ENCODE measurements at places on chromosomes 6 and 20.

DNA sequence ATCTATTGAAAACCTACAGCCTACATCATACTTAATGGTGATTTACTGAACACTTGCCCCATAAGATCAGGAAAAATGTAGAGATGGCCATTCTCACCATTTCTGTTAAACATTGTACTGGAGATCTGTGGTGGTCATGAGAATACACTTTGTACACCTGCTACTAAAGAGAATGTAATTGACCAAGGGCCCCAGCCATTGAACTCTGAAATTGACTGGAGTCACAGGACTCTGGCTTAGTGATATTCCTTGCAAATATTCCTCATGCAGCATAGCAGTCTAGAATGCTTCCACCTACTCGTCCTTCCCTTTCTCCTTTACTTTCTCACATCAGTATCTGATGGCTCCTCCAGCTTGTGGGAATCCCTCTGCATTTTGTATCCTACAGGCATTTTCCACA is 37.4 kb upstream of the SNX9 start:
- DNase-seq: no peak

GRCh38 chr20:53986037-53986650 is 84.2 kb downstream of the BCAS1 start:
- DNase-seq: no peak

DNA sequence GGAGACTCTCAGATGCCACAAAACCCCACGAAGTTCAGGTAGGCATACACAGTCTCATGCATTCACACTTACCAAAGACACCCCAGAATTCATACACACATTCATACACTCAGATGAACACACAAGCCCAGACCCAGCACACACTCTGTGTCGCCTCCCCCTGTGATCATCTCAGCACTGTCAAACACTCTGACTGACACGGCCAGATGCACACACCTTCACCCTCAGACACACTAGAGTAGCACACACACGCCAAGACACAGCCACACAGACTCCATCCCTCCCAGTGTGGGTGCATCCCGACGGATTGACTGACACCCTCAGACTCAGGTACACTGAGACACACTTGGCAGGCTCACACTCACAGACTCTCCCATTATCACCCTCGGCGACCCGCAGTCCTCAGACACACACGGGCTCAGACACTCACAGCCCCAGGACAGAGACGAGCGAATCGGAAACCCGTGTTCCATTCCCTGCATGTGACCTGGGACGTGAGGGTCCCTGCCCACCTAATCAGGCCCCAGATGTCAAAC is 872 bp upstream of the RIMS4 start:
- DNase-seq: no peak

GRCh38 chr6:32196682-32197616 is 4.5 kb upstream of the GPSM3 start:
- no peak for DNase-seq

DNA sequence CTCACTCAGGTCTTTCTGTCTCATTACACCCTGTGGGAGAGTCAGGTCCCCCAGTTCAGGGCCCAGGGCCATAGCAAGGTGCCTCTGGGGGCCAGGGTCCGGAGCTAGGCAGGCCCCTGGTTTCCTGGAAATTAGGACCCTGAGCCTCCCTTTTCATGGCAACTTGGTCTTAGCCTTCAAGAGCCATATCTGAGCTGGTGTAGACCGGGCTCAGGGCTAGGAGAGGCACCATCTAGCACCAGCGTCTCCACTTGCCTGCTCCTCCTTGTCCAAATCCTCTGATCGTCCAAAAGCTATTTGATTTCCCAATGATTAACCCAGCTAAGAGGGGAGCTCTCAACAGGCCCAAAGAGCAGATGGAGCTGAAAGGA is 5.6 kb downstream of the MDFI start:
- DNase-seq: no peak

DNA sequence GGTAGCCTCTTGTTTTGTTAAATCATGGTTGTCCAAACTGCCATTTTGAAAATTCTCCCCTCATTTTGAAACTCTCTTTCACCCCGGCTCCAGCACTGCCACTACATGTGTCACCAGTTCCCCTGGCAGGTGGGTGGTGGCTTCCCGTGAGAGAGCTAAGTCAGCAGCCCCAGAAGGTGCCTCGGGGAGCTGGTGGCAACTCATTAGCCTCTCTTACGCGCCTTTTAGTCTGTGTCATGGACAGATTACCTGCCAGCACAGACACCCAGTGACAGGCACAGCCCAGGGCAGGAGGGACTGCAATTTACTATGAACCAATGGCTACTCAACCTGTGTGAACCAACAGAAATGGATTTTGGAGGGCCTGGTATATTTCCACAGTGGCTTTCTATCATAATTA is 147.1 kb upstream of the SASH1 start:
- DNase-seq: no peak

DNA sequence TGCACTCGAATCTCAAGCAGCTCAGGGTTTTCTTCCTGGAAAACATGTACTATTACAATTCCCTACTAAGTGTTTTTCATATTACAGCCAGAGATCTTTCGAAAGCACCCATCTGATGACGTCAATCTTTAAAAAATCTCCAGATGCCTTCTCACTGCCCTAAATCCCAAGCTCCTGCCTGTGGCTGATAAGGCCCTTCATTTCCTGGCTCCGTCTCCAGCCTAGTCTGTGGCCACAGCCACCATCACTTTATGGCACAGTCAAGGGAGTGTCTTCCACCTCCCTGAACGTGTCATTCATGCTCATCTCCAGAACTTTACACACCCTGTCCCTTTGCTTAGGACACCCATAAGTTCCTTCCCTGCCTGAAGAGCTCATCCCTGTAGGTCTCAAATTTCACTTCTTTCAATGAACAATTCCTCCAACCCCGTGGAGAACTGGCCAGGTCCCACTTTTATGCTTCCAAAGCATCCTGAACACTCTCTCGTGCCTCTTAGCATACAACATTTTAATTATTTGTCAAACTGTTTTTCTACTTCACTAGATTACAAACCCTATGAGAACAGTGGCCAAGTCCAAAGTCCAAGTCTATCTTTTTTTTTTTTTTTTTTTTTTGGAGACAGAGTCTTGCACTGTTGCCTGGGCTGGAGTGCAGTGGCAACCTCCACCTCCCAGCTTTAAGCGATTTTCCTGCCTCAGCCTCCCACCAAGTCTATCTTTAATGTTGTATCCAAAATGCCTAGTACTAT is 106.1 kb upstream of the AGPAT4 start:
- no peak for DNase-seq

DNA sequence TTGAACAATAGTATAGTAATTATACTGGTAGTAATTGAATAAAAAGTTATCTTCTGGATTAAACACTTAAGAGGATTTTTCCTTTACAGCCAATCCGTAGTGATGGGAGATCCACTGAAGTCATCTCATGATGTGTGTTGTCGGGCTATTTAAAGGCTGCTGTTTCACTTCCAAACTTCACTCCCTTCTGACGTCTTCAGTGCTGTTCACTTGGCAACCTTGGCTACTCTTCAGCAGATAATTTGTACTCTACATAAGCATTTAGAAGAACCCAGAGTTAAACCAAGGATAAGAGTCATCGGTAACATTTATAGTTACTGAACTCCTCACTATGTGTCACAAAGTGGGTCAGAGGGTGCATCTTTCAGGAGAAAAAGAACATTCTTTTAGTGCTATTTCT is 179.1 kb upstream of the EYA4 start:
- DNase-seq: no peak

DNA sequence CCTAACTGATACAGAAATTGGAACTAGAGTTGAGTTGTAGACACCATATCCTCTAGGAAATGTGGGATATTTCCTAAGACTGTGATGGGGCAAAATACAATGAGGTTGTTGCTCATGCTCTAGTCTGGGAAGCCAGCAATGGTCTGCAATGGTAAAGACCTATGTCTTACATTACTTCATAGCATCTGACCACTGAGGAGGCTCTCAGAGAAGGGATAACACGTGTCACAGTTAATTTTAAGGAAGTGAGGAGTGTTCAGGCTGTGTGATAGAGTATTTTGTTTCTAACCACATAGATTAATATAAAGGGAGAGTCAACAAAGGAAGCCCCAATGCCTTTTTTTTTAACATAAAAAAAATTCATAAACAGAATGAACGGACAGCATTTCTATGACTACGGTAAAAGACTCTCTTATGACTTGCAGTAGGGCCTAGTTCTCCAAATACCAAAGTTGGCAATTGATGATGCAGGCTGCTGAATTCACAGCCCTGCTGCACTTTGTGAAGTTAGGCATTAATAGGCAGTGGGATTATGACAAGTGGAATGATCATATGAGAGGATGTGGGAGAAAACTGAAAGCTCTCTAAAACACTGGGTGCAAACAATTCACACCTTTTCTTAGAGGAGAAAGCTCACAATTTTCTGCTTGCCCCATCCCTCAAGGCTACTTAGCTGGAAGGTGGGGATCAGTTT is 13.7 kb downstream of the KCNS1 start:
- DNase-seq: no peak

DNA sequence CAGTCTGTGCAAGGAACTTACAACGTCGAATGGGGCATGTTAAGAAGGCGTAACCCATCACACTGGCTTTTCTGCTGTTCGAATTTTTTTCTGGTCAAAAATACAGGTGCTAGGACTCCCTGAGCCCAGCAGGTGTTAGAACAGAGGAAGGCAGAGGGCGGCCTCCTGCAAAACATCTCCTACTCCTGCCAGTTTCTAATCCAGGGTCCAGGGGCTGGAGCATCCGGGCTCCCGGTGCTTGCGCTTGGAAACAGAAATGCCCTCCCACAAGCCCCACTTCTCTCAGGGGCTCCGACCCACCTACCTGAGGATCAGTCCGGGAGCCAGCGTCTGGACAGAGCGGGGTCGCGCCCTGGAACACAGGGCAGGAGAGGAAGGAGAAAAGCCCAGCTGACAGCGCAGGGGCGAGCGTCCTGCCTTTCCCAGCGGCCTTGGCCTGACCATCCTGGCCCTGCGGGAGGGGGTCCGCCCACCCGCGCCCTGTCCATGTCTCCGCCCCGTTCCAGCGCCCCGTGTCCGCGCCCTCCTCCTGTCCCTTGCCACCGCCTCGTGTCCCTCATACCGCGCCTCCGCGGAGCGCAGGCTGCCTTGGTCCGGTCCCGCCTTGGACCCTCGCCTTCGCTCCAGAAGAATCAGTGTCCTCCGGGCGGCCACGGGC is 14.8 kb upstream of the LPA start:
- DNase-seq: no peak

- no peak for DNase-seq
These were observed 31.8 kb upstream of the PBOV1 start for GRCh38 chr6:138250053-138250452.

GRCh38 chr6:42340511-42340910 is 111.2 kb downstream of the TRERF1 start:
- DNase-seq: no peak

GRCh38 chr6:5679270-5679669 is 327.5 kb downstream of the NRN1 start:
- no peak for DNase-seq

All from CD8-positive, alpha-beta T cell (primary cell).